ENCODE measurements at places on chromosomes 6 and 20. TPM values are rescaled to one million over a fixed set of nuclear protein-coding genes. Genes with fewer than 3 reads are reported as not detected.

The C6orf141 gene
- total RNA-seq = 4.9 TPM

The EFCAB8 gene
- not detected for total RNA-seq

The TSBP1 gene
- total RNA-seq = not detected

The MEI4 gene
- 0.82 TPM for total RNA-seq

The GABRR1 gene
- not detected for total RNA-seq

The BPI gene
- under 0.01 TPM for total RNA-seq

The GSTA2 gene
- not detected for total RNA-seq

The METTL24 gene
- 2.0 TPM for total RNA-seq

The HTR1E gene
- under 0.01 TPM for total RNA-seq

The SLC32A1 gene
- 7.7 TPM for total RNA-seq

The PTPN1 gene
- 15.9 TPM for total RNA-seq

The CYP39A1 gene
- 2.9 TPM for total RNA-seq

The LAMP5 gene
- 12.6 TPM for total RNA-seq

DNA sequence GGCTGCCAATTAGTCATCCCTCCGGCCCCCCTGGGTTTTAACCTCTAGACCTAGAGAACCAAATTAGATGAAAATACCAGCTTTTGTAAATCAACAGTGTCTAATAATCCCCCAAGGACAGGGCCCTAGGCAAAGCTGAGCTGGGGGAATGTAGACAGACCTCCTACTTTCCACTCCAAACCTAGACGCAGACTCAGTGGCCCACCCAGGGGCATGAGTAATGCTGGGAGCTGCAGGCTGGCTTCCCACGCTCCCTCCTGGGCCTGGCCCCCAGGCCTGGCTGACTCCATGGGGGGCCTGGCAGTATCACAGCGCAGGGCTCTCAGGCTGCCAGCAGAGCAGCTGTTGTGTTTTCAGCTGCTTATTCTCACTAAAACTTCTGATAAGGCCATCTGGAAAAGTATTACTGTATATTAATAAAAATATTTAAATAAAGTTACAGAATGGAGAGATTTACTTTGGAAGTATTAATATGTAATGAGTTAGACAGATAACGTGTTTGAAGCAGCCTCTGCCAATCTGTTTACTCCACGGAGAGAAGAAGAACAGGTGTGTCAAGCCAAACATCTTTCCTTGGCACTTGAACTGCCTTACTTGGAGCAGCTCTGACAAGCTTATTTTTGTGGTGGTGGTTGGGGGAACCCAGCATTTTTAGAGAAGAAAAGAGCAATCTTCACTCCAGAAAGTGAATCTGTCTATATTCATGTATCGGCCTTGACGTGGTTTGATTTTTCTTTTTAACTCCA is 144.0 kb upstream of the AGPAT4 start:
- DNase-seq = no peak

GRCh38 chr20:35603695-35604448 is 11.8 kb upstream of the SPAG4 start:
- DNase-seq = no peak

GRCh38 chr6:27507041-27507956 is 34.4 kb upstream of the ZNF184 start:
- DNase-seq = no peak

DNA sequence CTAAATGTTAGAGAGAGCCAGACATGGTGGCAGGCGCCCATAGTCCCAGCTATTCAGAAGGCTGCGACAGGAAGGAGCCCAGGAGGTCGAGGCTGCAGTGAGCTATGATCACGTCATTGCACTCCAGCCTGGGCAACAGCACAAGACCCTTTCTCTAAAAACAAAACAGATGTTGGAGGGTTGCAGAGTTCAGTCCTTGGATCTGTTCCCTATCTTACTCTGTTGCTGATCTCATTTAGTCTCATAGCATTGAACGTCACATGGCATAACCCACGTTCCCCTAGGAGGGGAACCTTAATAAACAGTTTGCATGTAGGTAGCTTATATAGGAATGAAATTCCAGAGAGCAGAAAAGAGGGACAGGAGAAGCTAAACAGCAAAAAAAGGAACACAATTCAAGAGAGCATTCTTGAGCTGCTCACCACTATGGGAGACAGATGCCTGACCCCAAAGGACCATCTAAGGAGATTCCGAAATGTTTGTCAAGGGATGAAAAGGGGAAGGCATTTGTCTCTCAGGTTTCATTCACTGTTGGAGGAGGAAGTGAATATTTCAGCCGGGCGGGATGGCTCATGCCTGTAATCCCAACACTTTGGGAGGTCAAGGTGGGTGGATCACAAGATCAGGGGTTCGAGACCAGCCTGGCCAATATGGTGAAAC is 54.6 kb upstream of the PIM1 start:
- DNase-seq = no peak

- DNase-seq = no peak
These were observed 145.6 kb upstream of the CARMIL1 start for GRCh38 chr6:25133568-25133967.

GRCh38 chr6:123587838-123588545 is 48.8 kb downstream of the TRDN start:
- DNase-seq = no peak

GRCh38 chr20:56872620-56873458 is 243.7 kb downstream of the TFAP2C start:
- DNase-seq = no peak

- no peak for DNase-seq
These were observed 42.8 kb upstream of the MRPS10 start for GRCh38 chr6:42260396-42260888.

DNA sequence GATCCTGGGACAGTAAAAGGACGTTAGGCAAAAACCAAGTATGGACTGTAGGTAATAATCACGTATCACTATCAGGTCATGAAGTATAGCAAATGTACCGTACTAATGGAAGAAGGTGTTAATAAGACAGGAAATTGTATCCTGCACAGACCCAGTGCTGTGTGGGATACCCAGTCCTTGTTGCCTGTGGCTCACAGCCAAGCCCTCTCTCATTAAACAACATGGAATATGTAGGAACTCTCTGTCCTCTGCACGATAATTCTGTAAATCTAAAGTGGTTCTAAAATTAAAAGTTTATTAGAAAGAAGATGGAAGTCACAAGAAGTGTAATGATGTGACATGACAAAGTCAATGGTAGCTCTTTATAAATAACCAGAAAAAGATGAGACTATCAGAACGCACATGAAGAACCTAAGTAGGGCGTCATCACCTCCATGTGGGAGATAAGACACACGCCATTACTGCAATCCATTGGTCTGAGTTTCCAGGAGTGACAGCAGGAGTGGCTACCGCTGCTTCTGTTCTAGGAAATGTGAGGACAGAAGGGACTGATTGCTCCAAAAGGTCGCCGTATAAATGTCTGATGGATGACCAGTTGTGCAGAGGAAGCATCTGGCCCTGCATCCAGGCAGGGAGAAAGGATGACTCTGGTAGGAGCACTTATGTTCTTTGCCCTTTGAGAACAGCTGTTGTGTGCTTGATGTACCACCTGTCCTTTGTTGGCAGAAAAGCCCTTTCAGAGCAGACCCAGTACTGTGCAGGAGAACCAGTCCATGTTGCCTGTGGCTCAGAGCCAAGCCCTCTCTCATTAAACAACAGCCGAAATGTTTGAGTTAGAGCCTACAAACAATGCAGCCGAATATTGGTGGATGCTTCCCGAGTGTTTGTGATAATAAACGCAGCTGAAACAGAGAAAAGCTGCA is 125.6 kb downstream of the FIG4 start:
- no peak for DNase-seq

DNA sequence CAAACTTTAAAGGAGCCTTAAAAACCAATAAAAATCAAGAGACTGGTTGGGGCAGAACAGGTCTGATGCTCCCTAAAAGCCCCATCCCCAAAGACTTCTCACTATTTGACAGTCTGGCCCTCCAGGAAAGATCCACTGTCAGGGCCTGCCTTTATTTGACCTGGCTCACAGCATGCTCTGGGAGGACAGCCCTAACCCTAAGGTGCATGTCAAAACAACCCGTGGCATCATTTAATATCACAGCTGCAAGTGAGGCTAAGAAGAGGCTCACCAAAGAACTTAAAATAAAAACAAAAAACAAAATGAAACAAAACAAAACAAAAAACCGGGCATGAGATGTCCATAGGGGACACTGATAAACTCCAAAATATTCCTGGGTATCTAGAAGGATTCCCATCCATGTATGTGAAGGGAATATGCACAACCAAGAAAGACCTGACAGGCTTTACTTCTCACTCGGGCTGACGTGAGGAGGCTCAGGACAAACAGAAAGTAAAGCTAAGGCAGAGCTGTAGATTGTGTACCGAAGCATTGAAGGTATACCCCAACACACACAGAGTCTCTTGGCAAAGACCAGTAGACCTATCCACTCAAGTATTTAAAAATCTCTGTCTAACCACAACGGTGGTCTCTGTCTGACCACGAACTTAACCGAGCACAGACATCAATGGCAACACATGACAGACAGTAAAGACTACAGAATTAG is 57.3 kb downstream of the AHI1 start:
- DNase-seq = no peak

DNA sequence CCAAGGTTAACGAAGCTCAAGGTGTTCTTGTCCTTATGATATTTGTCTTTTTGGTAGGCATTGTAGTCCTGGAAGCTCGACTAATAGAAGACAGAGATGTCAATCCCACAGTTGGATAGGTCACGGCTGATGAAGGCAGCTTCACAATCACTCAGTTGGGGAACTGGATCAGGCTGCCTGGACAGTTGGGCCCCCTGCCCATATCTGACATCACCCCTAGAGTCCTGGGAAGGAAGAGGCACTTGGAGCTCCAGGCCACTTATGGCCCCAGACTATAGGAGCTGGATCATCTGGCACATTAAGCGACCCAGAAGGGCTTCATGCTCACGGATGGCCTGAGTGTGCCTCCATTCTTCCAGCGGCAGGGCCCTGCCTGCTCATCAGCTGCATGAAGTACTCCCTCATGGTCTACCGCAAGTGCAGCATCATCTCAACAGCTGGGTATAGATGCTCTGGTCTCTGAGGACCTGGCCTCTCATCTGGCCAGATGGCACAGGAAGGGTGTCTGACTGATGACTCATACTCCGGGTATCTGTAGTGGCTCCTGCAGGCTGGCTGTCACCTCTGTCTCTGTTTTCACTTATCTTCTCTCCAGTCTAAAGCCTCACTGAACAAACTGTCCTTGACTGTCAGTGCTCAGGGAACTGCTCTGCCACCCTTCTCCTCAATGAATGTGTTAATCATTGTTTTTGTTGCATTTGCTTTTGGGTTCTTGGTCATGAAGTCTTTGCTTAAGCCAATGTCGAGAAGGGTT is 29.2 kb upstream of the SSR1 start:
- DNase-seq = no peak

DNA sequence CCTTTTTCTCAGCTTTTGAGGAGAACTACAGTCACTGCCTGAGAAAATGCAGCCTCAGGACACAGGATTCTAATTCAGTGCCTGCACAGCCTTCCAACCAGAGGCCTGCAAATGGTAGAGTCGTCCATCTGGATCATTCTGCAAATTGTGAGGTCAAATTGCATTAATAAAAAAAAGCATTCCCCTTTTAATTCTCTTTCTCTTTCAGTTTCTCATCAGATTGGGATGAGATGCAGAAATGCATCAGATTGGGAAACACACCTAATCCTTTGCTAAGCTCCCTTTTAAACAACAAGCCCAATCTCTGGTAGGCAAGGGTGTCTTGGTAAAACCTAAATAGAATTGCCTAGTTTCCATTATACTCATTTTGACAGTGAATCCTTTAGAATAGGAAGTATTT is 838.8 kb downstream of the MAFB start:
- DNase-seq = no peak

GRCh38 chr6:113050010-113050858 is 703.1 kb downstream of the RFPL4B start:
- DNase-seq = no peak

DNA sequence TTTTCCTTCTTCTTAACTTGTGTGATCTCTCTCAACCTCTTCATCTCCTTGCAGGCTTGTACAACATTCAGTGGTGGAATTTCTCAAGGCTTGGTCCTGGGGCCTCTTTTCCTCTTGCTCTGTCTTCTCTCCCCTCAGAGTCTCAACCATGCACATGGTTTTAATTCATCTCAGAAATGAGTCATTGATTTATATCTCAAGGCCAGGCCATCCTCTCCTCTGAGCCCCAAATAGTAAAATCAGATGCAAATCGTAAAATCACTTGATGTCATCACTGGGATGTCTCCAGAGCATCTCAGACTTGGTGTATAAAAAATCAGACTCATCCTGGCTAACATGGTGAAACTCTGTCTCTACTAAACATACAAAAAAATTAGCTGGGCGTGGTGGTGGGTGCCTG is 85.0 kb downstream of the FNDC1 start:
- no peak for DNase-seq

DNA sequence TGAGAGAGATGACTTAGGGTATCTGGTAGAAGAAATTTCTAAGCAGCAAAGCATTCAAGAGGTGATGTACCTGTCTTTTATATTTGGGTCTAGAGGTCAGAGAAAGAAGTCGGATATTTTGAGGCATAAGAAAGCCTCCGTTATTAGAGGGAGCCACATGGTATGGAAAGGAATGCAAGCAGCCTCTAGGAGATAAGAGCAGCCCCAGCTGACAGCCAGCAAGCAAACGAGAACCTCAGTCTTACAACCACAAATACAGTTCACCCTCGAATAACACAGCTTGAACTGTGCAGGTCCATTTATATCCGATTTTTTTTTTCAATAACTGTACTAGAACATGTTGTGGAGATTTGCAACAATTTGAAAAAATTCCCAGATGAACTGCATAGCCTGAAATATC is 190.7 kb upstream of the VGLL2 start:
- no peak for DNase-seq

GRCh38 chr20:39829661-39830060 is 859.4 kb downstream of the MAFB start:
- DNase-seq = no peak

- no peak for DNase-seq
These were observed 455.9 kb upstream of the MARCKS start for GRCh38 chr6:113401231-113401630.

GRCh38 chr20:36849333-36850065 is 26.4 kb upstream of the TLDC2 start:
- no peak for DNase-seq

- no peak for DNase-seq
These were observed 54.5 kb downstream of the IPCEF1 start for GRCh38 chr6:154301839-154302752.

GRCh38 chr20:47810721-47811347 is 25.6 kb upstream of the SULF2 start:
- no peak for DNase-seq

DNA sequence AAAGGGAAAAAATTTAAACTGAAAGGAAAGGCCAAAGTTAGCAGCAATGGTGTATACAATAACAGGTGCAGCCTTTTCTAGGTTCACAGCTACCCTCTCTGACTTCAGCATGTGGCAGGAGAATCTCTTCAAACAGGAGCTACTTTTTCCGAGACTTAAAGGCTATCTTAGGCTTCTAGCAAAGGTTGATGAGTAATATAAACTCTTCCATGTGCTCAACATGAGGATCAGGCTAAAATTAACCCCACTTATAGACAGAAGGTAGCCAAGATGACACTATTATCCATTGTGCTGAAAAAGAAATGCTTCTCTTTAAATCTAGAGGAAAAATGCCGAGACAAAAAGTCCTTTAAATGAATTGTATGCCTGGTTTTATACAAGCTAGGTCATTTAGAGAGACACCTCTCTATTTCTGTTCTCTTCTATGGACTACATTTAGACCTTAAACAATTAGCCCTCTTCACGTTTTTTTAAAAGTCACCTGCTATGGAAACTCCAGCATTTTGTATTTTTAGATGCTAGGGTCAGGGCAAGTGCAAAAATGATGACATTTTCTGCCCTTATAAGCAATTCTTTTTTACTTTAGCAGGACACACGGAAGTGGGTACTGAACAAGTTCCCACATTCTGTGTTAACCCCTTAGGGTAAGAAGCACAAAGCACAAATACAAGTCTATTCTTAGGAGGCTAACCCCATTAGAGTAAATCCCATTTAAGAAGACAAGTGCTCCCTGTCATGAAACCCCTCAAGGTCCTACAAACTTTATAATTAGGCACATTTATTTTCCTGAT is 216.8 kb upstream of the CITED2 start:
- no peak for DNase-seq
